Hindlimb muscle (tissue), 1 donor: ENCODE measurements at places on chromosomes 11 and 22. TPM values are rescaled to one million over a fixed set of nuclear protein-coding genes. Genes with fewer than 3 reads are reported as not detected.

DNA sequence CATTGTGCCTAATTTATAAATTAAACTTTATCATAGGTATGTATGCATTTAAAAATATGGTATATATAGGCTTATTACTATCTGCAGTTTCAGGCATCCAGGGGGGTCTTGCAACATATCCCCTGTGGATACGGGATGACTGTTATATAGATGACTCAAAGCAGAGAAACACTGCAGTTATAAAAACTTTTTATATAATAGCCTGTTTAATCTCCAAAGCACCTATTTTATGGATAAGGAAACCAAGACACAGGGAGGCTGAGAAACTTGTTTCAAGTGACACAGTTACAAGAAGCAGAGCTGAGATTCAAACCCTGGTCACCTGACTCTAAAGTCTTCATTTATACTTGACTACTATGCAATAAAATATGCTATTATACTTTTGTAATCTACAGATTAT lies 897.7 kb downstream of the KCNA4 start:
- DNase-seq = no peak

- no peak for DNase-seq
Measured at GRCh38 chr11:23885801-23886200, 611.1 kb upstream of the LUZP2 start.

- no peak for DNase-seq
Measured at GRCh38 chr11:26483108-26483507, 89.0 kb downstream of the MUC15 start.

- peak; percentile 15 for DNase-seq
Measured at GRCh38 chr11:23555085-23555484, 694.8 kb upstream of the CCDC179 start.

DNA sequence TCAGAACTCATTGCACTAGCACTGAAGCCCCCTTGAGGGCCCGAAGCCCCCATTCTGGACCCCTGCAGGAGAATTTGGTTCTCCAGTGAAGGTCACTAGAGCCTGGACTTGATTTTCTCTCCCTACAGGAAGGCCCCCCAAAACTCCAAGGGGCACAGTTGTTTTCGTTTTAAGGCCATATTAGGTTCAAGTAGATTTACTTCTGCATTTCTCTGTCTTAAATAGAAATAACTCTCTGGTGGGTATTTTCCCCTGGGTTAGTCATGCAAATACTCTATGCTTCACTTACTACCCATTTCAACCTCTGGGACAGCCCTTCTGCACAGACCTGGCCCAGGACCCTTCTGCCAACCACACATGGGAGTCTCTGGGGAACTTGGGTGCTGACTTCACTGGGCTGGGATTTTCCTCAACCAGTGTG lies 41.6 kb downstream of the WEE1 start:
- no peak for DNase-seq

DNA sequence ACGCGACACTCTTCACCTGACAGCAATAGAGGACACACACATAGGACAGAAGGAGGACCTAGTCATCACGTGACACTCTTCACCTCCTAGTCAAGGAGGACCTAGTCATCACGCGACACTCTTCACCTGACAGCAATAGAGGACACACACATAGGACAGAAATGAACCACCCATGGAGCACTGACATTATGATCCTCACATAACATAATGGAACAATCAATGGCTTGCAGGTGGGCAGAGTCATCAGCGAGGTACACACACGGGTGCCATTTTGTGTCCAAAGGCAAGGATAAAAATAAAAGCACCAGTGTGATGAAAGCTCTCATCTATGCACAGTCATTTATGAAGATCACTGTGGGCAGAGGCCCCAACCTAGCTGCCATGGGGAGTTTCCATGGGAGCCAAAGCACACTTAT lies 354.7 kb downstream of the LARGE1 start:
- no peak for DNase-seq

DNA sequence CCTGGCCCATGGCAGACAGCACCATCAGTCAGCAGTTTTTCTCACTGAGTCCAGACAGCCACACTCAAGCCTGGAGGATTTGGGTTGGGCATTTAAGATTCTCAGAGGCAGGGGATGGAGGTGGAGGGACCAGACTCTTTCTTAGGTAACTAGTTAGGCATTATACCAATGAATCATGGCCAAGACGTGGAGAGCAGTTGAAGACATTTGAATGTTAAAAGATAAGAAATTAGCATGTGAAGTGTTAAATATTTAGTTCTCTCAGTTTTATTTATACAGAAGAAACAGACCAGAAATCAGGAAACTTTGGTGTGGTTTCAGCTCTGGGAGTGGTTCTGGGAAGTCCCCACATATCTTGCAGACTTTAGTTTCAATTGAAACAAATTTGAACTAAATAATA lies 9.9 kb downstream of the GTF2H1 start:
- DNase-seq = no peak

GRCh38 chr11:4040461-4040860 lies 54.1 kb upstream of the RRM1 start:
- no peak for DNase-seq

DNA sequence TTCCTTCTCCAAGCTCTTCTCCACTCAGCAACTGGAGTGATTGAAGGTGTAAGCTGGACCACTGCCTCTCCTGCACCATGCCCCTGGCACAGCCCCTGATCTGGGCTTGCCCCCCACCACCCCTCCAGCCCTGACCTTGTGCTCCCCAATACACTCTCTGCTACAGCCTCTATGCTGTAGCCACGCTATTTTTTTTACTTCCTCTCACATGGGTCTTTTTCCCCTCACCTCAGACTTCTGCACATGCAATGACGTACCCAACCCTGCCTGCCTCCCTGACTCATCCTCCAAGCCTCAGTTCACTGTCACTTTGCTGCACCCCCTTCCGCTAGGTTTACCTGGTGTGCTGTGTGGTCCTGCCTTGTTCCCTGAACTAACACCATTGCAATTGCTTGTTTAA lies 9.0 kb downstream of the CSNK2A3 start:
- DNase-seq = no peak

GRCh38 chr11:73995247-73995646 lies 12.6 kb upstream of the UCP2 start:
- DNase-seq = no peak

- DNase-seq = no peak
Measured at GRCh38 chr22:35725521-35725920, 7.8 kb downstream of the APOL5 start.

DNA sequence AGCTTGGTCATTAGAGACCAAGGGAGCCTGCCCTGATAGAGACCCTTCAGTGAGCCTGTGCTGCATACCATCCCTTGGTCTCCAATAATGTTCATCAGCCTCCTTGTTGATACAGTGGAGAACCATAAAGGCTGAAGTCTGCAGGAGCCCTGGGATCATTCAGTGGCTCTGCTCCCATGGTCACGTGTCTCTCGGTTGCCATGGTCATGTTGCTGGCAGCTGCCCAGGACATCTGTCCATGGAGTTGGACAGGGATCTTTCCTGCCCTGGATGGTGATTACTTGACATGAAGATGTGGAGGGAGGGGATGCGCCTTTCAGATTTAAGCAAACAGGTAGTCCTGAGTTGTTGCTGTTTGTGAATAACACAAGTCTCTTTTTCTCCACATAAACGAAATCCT lies 38.2 kb downstream of the CYB5R2 start:
- DNase-seq = peak; percentile 25

NXPE4 gene
- not detected for polyA plus RNA-seq

GPHA2 gene
- not detected for polyA plus RNA-seq

TRPC6 gene
- polyA plus RNA-seq = 13.3 TPM

UVRAG gene
- 9.7 TPM for polyA plus RNA-seq

GPR152 gene
- not detected for polyA plus RNA-seq

PRPF19 gene
- polyA plus RNA-seq = 64.2 TPM

ADAMTS15 gene
- 20.0 TPM for polyA plus RNA-seq
